Cortex of kidney (tissue), 1 donor: ENCODE measurements at places on chromosomes 7 and 10.

DNA sequence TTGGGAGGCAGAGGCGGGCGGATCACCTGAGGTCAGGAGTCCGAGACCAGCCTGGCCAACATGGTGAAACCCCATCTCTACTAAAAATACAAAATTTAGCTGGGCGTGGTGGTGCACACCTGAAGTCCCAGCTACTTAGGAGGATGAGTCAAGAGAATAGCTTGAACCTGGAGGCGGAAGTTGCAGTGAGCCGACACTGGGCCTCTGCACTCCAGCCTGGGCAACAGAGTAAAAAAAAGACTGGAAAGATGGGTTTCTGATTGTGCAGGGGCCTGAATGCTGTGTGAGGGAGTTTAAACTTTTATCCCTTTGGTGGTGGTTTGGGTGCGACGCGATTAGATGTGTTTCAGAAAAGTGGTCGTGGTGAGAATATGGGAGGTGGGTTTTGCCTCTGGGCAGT is 1.8 kb downstream of the CHST12 start:
- no peak for DNase-seq

- no peak for DNase-seq
These were observed 627.9 kb downstream of the PARD3 start for GRCh38 chr10:34187201-34187600.

DNA sequence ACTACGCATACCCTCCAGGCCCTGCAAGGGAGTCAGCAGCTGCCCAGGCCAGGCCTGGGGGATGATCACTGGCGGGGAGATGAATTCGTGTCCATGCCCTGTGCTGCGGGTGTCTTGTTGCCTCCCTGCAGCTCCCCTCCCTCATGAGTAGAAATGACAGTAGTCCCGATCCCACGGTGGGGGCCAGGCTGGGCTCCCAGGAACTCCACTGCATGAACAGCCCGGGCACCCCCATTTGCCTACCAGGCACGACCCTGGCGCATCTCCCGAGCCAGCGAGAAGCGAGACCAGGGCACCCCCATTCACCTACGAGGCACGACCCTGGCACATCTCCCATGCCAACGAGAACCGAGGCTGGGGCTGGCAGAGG is 246.5 kb downstream of the ELFN1 start:
- DNase-seq = no peak

GRCh38 chr10:51910189-51910588 is 210.8 kb upstream of the CSTF2T start:
- no peak for DNase-seq

- DNase-seq = no peak
These were observed 199.5 kb upstream of the NFE2L3 start for GRCh38 chr7:25952261-25953057.

DNA sequence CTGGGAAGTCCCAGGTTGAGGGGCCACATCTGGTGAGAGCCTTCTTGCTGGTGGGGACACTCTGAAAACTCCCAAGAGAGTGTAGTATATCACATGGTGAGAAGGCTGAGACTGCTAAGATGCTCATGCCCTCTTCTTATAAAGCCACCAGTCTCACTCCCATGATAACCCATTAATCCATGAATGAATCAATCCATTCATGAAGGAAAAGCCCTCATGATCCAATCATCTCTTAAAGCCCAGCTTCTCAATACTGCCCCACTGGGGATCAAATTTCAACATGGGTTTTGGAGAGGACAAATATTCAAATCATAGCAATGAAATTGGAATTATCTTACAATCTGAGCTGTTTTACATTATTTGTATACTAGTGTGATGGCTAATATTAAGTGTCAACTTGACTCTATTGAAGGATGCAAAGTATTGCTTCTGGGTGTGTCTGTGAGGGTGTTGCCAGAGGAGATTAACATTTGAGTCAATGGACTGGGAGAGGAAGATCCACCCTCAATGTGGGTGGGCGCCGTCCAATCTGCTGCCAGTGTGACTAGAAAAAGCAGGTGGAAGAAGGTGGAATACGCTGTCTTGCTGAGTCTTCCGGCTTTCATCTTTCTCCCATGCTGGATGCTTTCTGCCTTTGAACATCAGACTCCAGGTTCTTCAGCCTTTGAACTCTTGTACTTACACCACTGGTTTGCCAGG is 14.3 kb upstream of the UBE2D1 start:
- no peak for DNase-seq
